ENCODE measurements at places on chromosomes 16 and 17.

DNA sequence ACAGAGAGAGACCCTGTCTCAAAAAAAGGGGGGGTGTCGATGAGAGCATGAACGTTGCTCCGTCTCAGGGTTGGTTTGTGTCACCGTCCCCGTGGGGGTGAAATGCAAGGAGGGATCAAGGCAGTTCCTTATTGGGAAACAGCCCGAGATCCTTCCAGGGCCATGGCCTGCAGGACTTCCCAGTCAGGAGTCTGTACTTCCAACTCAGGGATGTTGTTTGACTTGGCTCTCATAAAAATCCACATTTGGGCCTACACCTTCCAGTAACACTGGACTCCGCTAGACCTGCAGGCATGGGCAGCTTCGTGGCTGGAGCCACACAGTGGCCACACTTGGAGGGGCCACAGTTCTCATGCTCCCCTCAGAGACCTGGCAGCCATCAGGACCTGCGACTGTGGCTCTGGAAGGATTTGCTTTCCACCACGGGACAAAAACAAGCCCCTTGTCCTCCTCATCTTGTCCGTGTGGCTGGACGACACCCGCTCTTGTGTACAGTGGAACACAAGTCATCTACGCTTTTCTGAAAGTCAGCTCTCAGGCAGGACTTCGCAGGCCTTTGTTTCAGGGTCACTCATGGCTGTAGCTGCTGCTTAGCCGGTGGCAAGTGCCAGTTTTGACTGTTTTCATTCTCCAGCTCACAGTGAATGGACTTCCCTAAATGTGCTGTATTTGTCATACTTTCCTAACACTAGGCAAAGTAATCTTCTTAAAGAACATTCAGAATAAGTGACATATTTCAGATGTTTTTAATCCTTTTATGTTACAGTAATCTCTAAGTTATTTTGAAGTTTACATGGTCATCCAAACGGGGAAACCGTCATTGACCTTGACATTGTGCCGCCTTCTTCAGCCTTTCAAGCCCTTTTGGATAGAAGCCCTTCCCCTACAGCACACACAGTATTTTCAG lies 24.2 kb upstream of the IL17C start:
- H3K4me1 ChIP-seq, result no peaks in the 10 kb centered on the region
- H3K27ac ChIP-seq, result no peak overlapping the region
- no peak overlapping the region for H3K4me3 ChIP-seq
- DNase-seq, result no peak
- peaks cover 7% of the 10 kb centered on the region for H3K36me3 ChIP-seq
- H3K27me3 ChIP-seq, result no peaks in the 10 kb centered on the region

GRCh38 chr16:89695086-89695874 lies 6.2 kb downstream of the SPATA2L start:
- no peak overlapping the region for H3K27ac ChIP-seq
- H3K4me1 ChIP-seq, result no peaks in the 10 kb centered on the region
- H3K4me3 ChIP-seq, result no peak overlapping the region

DNA sequence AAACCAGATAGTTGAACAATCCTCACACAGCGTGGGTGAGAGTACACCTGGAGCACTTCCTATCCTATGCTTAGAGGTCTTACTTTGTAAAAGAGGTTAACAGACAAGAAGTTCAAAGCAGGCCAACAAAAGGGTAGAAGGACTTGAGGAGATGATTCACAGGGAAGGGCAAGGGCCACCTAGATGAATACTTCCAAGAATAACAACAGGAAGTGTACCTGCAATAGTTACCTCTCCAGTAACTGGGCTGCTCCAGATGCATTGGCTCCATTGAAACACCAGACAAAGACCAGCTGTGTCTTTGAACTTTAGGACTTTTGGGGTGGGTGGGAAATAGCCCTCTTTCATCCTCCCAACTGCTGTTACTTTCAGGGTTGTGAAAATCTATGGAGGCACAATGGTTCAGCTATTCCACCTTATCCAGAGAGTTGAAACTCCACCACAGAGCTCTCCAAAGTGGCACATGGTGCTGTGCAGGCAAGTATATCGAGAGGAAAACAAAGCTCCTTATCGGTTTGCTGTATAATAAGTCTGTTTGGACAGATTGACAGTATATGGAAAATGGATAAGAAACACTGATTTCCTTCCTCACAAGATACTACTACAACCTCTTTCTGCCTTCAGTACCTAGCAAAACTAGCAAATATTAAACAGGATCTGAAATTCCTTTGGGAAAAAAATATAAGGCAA lies 22.7 kb downstream of the RNF43 start:
- DNase-seq, result no peak
- H3K36me3 ChIP-seq, result no peaks in the 10 kb centered on the region
- H3K4me1 ChIP-seq, result no peaks in the 10 kb centered on the region
- no peaks in the 10 kb centered on the region for H3K27me3 ChIP-seq
- no peak overlapping the region for H3K4me3 ChIP-seq
- no peak overlapping the region for H3K27ac ChIP-seq

- no peaks in the 10 kb centered on the region for H3K27me3 ChIP-seq
- H3K36me3 ChIP-seq, result no peaks in the 10 kb centered on the region
- no peak overlapping the region for H3K4me3 ChIP-seq
- peaks cover 4% of the 10 kb centered on the region for H3K4me1 ChIP-seq
- no peak overlapping the region for H3K27ac ChIP-seq
Observed at GRCh38 chr16:66036184-66036583, 330.3 kb upstream of the CDH5 start.

DNA sequence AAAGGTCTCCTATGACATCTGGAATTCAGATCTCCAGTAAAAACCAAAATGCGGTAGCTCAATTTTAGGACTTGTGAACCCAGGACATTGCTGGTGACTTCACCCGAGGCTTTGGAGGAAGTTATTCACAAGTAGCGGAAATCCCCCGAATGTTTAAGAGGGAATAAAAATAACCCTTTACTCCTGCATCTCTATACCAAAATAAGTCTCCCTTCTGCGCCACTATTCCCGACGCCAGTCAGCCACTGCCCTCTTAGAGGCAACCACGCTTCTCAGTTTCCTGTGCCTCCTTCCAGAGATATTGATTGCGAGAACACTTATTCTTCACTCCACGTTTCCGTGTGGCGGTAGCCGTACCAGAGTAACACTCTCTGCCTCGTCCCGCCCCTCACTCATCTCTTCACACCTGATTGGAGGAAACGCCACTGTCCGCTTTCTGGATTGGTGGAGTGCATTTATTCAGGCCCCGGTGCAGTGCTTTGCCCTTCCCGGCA lies 27.4 kb downstream of the EMP2 start:
- H3K27ac ChIP-seq, result no peak overlapping the region
- no peak overlapping the region for H3K4me3 ChIP-seq
- no peak for DNase-seq
- no peaks in the 10 kb centered on the region for H3K4me1 ChIP-seq
- no peaks in the 10 kb centered on the region for H3K27me3 ChIP-seq

- peak overlapping the region; percentile 83 for H3K27ac ChIP-seq
- H3K36me3 ChIP-seq, result no peaks in the 10 kb centered on the region
- H3K4me3 ChIP-seq, result peak overlapping the region; percentile 47
- peak; percentile 96 for DNase-seq
- no peaks in the 10 kb centered on the region for H3K4me1 ChIP-seq
Observed at GRCh38 chr17:83109793-83110645, 30.6 kb downstream of the METRNL start.

DNA sequence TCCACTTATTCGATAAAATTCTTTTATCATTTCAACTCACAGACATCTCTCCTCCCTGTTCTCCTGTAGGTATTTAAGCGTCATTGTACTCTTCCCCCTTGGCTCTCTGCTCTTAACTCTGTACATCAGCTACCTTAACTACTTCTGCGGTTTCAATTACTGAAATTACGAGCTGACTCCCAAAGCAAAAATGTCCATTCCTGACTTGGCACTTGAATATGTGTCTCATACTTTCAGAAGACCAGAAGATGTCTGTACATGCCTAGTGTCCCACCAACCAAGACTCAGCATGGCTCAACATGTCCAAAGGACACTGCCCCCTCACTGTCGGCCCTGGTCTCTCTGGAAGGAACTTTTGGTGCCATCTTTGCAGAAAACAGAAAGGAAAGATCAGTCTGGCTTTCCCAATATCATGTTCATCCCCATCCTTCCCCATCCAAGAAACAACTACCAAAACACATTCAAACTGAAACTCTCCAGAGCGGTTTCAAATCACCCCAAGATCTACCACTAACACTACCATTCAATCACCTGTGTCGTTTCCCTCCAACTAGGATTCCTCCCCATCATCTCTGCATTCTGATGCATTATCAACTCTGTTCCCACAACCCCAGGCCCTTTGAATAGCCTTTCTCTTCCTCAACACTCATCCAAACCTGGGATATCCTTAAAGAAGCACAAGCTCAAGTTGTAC lies 74.9 kb downstream of the ZFHX3 start:
- no peak for DNase-seq
- H3K27ac ChIP-seq, result no peak overlapping the region
- H3K4me1 ChIP-seq, result no peaks in the 10 kb centered on the region
- H3K36me3 ChIP-seq, result no peaks in the 10 kb centered on the region

- H3K4me3 ChIP-seq, result peak overlapping the region; percentile 68
- no peaks in the 10 kb centered on the region for H3K36me3 ChIP-seq
- no peak overlapping the region for H3K27ac ChIP-seq
- DNase-seq, result no peak
Observed at GRCh38 chr16:86565644-86566511, 751 bp upstream of the FOXC2 start.

DNA sequence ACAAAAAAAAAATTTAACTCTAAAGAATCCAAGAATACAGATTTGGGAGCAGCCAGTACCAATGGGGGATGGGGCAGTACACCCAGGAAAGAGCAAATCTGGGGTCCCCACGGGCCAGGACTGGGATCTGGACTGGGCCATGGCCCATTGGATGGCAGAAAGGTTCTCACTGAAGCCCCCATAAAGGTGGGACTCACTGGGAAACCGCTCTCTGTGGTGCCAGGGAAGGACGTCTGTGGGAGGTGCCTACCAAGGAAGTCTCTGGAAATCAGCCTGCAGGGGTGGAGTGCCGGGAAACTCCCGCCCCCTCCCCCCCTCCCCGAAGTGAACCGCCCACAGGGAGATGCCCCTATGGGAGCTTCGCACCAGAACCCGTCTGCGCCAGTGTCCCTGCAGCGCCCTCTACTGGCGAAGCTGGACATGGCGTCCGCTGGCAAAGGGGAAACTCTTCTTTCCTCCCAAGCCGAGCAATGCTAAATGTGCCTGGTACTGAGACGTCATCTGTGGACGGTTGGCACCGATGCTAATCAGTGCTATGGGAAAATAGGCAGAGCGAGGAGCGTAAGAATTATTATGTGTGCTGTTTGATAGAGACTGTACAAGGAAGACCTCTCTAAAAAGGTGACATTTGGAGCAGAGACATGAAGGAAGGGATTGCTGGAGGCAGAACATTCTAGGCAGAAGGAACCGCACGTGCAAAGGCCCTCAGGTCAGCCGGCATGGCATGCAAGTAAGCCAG lies 671.1 kb downstream of the WWOX start:
- no peak overlapping the region for H3K4me3 ChIP-seq
- no peaks in the 10 kb centered on the region for H3K36me3 ChIP-seq
